ENCODE measurements at places on chromosomes 16 and 17.

DNA sequence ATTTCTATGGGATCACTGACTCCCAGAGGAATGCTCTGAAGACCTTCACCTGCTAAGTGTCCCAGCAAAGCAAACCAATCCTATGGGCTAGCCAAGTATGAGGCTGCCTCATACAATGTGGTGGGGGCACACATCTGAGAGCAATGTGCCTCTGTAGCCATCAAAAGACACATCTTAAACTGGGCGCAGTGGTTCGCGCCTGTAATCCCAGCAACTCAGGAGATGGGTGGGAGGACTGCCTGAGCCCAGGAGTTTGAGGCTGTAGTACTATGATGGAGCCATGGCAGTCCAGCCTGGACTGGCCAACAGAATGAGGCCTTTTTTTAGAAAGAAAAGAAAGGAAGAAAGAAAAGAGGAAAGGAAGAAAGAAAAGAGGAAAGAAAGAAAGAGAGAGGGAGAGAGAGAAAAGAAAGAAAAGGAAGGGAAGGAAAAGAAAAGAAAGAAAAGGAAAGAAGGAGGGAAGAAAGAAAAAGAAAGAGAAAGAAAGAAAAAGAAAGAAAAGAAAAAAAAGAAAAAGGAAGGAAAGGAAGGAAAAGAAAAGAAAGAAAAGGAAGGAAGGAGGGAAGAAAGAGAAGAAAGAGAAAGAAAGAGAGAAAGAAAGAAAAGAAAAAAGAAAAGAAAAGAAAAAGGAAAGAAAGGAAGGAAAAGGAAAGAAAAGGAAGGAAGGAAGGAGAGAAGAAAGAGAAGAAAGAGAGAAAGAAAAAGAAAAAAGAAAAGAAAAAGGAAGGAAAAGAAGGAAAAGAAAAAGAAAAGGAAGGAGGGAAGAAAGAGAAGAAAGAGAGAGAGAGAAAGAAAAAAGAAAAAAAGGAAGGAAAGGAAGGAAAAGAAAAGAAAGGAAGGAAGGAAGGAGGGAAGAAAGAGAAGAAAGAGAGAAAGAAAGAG is 430.3 kb downstream of the SLC39A11 start:
- DNase-seq, result no peak

DNA sequence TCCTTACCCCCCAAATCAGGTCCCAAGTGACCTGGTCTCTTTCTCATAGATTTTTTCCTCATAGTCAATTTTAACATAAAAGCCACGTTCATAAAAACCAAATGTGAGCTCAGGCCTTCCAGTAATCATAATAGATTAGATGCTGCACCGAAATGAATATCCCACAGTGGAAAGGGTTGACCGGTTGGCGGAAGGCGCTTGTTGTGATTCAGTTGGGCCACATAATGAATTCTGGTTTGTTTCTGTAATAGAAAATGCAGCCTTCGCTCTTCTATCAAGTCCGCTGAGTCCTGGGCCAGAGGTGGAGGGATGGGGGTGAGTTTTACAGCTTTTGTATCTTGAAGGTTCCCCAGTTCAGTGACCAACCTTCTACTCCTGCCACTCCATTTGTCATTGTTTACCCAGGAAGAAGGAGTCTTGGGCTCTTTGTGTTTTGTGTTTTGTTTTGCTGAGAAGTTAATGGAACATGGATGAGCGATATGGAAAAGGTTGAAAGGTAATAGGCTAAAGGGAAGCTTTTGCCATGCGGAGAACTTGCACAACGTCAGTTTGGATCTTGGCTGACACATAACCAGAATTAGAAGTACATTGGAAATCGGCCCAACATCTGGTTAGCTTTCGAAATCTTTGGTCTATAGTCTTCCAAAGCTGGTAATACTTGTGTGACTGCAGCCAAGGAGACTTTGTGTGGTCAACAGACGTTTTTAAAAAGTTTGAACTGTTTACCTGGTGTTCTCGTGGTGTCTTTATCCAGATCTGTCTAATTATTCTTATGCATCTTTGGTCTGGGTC is 89.5 kb downstream of the CLEC16A start:
- no peak for DNase-seq

- DNase-seq, result no peak
Observed at GRCh38 chr16:3266873-3267537, 10.6 kb upstream of the MEFV start.

- DNase-seq, result no peak
Observed at GRCh38 chr17:29597361-29598172, 4.6 kb downstream of the ANKRD13B start.

- peak; percentile 52 for DNase-seq
Observed at GRCh38 chr16:25066747-25067631, 44.6 kb upstream of the LCMT1 start.

DNA sequence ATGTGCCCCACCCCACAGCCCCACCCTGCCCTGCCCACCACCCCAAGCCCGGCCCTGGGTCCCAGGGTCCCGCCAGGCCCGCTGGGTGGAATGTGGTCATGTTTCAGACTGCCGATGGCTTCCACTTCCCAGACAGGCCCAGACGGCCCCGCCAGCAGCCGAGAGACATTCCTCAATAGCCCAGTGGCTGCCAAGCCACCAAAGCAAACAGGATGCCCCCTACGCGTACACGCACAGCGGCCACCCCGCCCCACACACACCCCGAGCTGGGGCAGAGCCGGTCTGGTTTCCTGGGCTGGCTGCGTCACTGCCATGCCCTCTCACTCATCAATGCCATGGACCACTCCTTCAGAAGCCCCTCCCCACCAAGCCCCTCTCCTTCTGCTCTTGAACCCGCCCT is 1.2 kb upstream of the KRT17 start:
- DNase-seq, result no peak

- no peak for DNase-seq
Observed at GRCh38 chr17:63350364-63350763, 95.7 kb downstream of the CYB561 start.

DNA sequence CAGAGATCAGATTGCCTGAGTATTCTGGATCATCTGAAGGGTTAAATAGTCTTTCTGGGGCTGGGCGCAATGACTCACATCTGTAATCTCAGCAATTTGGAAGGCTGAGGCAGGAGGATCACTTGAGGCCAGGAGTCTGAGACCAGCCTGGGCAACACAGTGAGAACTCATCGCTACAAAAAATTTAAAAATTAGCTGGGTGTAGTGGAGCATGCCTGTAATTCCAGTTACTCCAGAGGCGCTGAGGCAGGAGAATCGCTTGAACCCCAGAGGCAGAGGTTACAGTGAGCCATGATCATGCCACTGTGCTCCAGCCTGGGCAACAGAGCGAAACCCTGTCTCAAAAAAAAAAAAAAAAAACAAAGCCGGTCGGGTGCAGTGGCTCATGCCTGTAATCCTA is 15.7 kb downstream of the MVP start:
- no peak for DNase-seq

DNA sequence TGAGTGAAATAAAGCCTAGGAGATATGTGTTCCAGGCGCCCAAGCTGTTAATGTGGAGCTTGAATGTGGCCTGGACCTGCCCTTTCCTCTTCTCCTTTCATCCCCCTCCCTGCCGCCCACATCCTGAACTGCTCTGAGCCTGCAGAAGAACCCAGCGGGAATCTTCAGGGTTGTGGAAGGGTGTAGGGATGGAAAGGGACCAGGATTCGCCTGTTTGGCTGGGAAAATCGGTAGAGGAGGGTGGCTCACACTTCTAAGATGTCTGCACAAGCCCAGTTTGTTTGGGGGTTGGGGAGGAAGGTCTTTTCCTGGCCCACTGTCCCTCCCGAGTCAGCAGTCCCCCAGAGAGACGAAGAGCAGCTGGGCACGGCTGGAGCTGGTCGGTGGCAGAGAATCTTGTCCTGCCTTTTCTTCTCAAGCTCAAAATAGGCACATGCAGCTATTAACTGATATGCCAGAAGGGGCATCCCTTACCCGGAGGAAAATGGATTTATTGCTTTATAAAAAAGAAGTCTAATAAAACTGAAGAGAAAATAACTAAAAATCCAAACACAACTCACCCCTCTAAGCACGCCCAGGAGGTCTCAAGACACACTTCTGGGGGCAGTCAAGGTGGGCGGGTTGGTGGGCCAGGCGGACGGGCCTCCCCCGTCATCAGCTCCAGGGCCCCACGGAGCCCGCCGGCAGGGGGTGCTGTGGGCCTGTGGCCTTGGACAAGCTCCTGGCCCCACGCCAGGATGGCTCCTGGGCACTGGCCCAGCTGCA is 11.5 kb upstream of the PITPNA start:
- no peak for DNase-seq

- no peak for DNase-seq
Observed at GRCh38 chr17:57309479-57309878, 53.2 kb downstream of the MSI2 start.

- no peak for DNase-seq
Observed at GRCh38 chr16:73279451-73279850, 231.5 kb upstream of the ZFHX3 start.

GRCh38 chr16:74304164-74304834 is 7.7 kb downstream of the PSMD7 start:
- DNase-seq, result no peak

DNA sequence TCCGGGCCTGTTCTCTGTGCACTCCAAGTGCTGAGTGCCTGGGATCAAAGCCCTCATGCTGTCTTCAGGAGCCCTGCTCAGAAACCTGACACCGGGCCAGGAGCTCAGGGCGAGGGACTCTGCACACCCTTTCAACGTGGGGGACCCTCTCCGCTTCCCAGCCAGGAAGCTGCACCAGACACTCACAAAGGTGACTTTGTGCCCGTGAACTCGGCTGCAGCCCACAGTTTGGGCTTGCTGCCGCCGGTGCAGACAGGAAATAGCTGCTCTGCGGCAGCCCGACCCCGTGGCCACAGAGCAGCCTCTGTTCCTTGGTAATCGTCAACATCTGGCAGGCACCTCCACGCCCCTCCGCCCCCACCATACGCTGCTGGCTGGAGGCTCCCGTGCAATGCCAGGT is 93.4 kb upstream of the METRNL start:
- DNase-seq, result no peak

GRCh38 chr17:78997881-78998280 is 11.7 kb downstream of the CANT1 start:
- DNase-seq, result no peak

GRCh38 chr17:78315355-78316114 is 44.3 kb downstream of the SOCS3 start:
- peak; percentile 35 for DNase-seq

DNA sequence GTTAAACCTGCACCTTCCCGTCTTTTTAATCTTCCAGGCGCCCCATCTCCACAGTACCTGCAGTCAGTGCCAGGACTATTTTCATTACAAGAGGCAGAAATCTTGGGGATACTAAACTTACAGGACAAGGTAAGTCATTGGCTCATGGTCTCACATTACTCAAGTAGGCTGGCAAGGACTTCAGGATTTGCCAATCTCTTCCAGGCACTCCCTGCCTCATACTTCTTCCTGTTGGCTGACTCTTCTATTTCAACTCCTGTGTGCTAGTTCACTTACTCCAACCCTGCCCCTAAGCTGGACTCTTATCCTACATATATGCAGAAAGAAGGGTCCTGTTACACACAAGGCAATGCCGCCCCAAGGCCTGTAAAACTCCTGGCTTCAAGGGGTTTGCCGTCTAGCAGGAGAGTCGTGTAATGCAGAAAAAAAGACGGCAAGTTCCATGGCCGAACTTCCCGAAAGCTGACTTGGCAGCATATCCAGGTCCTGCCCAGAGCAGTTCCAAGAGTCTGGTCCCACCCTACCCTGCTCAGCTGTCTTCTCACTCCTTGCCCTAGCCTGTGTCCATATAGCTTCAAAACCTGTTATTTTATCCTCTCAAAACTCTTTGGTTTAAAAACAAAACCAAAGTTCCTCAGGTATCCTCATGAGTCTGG is 14.8 kb downstream of the ERN1 start:
- DNase-seq, result no peak

GRCh38 chr16:58040945-58041627 is 15.5 kb downstream of the MMP15 start:
- no peak for DNase-seq

GRCh38 chr17:27381007-27381501 is 75.2 kb upstream of the KSR1 start:
- DNase-seq, result peak; percentile 44

DNA sequence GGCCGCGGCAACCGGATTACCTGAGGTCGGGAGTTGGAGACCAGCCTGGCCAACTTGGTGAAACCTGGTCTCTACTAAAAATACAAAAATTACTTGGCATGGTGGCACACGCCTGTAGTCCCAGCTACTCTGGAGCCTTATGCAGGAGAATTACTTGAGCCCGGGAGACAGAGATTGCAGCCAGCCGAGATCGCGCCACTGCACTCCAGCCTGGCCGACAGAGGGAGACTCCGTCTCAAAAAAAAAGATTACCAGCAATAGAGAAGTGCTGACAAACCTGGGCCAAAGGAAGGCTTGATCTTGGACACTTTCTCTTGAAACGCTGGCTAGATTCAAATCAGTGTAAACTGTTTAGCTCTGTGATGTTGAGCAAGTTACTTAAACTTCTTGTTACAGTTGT is 4.3 kb downstream of the MT1H start:
- DNase-seq, result no peak

DNA sequence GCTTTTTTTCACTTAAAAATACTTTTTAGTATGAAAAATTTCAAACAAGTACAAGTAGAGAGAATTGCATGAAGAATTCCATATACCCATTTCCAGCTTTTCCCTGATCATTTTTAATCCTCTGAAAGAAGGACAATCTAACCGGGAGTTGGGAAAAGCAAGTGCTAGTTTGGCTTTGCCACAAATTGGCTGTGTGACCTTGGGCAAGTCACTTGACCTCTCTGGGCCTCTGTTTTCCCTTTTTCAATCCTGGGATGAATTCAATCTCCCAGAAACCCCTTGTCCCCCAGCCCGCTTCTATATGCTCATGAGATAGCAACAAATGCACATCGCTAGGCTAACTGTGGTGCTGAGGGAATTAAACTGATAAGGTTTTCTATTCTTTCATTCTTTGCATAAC is 49.4 kb downstream of the ASIC2 start:
- no peak for DNase-seq

- DNase-seq, result no peak
Observed at GRCh38 chr17:1083451-1084187, 86.7 kb downstream of the TIMM22 start.

DNA sequence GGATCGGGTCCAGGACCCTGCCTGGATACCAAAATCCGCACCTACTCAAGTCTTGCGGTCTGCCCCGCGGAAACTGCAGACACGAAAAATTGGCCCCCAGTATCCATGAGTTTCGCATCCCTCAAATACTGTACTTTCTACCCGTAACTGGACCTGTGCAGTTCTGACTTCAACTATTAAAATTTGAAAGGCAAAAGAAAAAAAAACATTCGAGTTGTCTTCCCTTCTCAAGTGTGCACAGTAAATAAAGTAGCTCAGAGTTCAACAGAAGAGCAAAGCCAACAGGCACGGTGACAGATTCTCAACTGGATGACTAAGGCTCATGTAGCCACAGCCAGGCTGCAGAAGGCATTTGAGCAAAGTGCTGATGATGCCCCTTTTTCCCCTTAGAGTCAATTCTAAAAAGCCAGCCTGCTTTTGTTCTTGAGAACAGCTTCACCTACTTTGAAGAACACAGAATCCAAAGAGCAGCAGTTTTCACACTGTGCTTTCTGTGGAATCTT is 32.5 kb downstream of the MARF1 start:
- DNase-seq, result no peak

DNA sequence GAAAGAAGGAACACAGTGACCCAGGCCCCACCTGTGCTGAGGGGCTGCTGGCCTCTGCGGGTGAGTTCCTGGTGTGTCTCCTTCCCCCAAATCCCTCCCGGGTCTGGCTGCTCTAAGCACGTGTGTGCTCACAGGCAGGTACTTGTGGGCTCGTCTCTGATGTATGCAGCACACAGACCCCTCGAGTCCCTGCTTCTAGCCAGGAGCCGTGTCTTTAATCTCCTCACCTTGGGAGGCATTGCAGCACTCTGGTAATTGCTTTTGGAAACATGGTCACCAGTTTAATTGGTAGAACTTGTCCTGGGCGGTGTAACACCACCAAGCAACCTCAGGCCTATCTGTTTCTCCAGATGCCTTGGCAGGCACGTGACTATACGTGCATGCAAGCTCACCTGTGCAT is 8.8 kb upstream of the RPL38 start:
- no peak for DNase-seq

Measured in stimulated activated CD4-positive, alpha-beta T cell treated with anti-CD3 and anti-CD28 coated beads, Interleukin-1b, Interleukin-23, amount 100 ng/mL, for 1 hour (primary cell).